ENCODE measurements at places on chromosomes 6 and 20. TPM values are rescaled to one million over a fixed set of nuclear protein-coding genes. Genes with fewer than 3 reads are reported as not detected.

DNA sequence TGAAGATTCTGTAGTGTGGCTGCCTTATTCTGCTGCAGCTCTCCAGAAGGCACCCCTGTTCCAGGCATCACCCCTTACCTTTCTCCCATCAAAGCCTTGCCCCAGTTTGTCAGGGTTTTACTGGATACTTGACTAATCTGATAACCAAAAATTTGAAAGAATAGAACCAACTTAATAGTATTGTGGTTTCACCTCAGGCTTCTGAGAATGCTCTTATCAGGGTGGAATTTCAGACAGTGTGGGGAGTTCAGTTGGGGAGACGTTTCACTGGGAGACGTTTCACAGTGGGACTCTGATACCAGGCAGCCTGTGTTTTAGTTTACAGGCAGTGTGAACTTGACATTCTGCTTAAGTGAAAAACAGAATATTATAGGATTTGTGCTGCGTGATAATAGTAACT, 50.5 kb downstream of the SCAND1 start:
- H3K27ac ChIP-seq, result no peak overlapping the region
- H3K4me3 ChIP-seq, result no peak overlapping the region
- no peak for DNase-seq
- H3K4me1 ChIP-seq, result no peaks in the 10 kb centered on the region
- H3K27me3 ChIP-seq, result no peaks in the 10 kb centered on the region

DNA sequence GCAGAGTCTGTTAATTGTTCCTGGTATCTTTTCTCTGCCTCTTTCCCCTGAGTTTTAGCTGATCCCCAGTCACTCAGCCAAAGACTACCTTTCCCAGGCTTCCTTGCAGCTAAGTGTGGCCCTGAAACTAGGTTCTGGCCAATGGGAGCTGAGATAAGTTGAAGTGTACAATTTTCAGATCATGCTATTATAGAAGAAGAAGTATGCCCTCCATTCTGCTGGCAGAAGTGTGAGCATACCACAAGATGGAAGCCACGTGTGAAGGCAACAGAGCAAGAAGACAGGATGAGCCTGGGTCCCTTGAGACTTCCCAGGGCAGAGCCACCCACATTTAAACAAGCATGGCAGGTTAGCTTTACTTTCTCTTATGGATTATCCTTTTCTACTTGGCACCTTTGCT, 273.2 kb downstream of the HIVEP2 start:
- no peaks in the 10 kb centered on the region for H3K27me3 ChIP-seq
- H3K4me3 ChIP-seq, result no peak overlapping the region
- DNase-seq, result no peak
- no peak overlapping the region for H3K27ac ChIP-seq
- no peaks in the 10 kb centered on the region for H3K4me1 ChIP-seq

DNA sequence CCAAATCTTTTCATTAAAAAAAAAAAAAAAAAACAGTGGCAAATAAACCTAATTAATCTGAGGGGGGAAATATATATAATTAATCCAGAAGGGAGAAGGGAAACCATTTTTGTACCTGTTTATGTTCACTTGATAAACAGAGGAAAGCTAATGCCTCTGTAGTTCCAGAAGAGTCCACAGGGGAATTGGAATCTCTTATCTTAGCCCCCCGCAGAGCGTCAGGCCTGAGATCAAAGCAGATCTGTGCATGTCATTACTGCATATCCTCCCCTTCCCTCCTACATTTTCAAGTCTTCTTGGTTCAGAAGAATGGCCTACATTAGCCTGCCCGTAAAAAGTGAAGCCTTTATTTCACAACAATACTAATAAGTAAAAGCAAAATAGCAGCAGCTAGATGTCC, 157.2 kb downstream of the PTPRT start:
- no peaks in the 10 kb centered on the region for H3K4me1 ChIP-seq
- DNase-seq, result no peak
- no peaks in the 10 kb centered on the region for H3K36me3 ChIP-seq

GRCh38 chr6:31952140-31952805, 6.4 kb downstream of the CFB start:
- peak; percentile 72 for DNase-seq
- H3K4me1 ChIP-seq, result no peaks in the 10 kb centered on the region
- no peak overlapping the region for H3K4me3 ChIP-seq
- H3K27ac ChIP-seq, result no peak overlapping the region
- peaks cover 54% of the 10 kb centered on the region for H3K36me3 ChIP-seq
- no peaks in the 10 kb centered on the region for H3K27me3 ChIP-seq

DNA sequence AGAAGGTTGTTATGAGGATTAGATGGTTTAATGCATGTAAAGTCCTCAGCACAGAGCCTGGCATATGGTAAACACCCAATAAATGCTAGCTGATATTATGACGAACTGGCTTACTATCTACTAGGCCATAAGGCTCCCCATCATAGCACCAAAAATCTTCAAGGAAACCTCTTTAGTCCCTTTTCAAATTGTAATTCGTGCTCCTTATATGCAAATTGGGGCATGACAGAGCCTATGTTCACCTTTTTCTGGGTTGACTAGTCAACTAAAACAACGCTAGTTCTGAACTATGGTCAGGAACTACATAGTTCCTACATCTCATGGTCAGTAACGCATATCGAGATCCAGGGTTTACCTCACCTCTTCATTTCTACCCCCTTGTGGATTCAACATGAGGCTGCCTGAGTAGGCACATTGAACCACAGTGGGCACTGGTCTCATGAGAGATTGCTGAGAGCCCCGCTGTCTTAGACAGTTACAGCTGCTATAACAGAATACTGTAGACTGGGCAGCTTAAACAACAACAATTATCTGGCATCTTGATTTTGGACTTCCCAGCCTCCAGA, 97.2 kb upstream of the TNFAIP3 start:
- no peak overlapping the region for H3K4me3 ChIP-seq
- H3K36me3 ChIP-seq, result no peaks in the 10 kb centered on the region
- no peaks in the 10 kb centered on the region for H3K27me3 ChIP-seq
- no peak overlapping the region for H3K27ac ChIP-seq

GRCh38 chr6:142945049-142945445, at the start of gene HIVEP2:
Gene HIVEP2, minus strand, starts transcription at chr6:142945176. Its CDS starts 170,438 bp downstream, at chr6:142774738.
- H3K27me3 ChIP-seq, result no peaks in the 10 kb centered on the region
- peak within 1 kb of the TSS; percentile 95 for H3K4me3 ChIP-seq
- H3K36me3 ChIP-seq, result no peaks in the 10 kb centered on the region
- peak within 1 kb of the TSS; percentile 98 for H3K27ac ChIP-seq
- peaks cover 11% of the 10 kb centered on the region for H3K4me1 ChIP-seq
- peak; percentile 93 for DNase-seq

DNA sequence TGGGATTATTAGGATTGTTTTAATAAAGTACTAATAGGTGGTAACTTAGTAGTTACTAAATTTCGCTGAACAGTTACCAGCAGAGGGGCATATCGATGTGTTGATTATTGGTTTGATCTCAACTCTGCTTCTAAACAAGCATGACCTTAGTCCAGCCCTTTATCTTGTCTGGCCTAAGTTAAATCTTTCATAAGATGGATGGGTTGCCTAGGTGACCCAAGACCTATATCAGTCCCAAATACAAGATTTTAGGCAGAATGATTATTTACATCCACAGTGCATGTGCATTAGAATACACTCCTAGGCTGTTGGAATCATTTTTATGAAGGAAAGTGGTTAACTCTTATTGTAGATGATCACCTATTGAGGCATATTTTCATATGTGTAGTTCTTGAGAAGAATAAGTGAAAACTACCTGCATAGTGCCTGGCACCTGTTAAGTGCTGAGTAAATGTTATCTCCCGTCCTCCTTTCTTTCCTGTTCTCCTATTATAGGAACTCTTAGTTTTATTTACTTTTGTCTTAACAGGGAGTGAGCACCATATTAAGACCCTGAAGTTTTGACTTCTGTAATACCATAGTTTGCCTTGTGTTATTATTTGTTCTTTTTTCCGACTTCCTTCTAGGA, 1.1 kb downstream of the HSF2 start:
- no peak overlapping the region for H3K4me3 ChIP-seq
- H3K4me1 ChIP-seq, result no peaks in the 10 kb centered on the region
- H3K27ac ChIP-seq, result no peak overlapping the region
- H3K27me3 ChIP-seq, result no peaks in the 10 kb centered on the region
- DNase-seq, result no peak

DNA sequence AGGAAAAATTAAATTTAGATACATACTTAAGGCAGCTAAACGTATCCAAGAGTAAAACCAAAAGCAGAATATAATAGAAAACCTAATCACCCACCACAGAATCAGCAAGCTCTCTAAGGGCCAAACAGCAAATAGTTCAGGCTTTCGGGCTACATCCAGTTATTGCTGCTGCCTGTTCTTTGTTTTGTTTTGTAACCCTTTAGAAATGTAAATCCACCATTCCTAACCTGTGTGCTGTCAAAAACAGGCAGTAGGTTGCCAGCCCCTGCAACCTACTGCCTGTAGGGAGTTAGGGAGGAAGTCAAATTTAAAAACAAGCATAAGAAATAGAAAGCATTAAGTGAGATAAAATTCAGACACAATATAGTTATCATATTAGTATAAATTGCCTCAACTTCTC, 225.9 kb downstream of the PTPRT start:
- H3K4me1 ChIP-seq, result no peaks in the 10 kb centered on the region
- H3K27me3 ChIP-seq, result no peaks in the 10 kb centered on the region
- H3K36me3 ChIP-seq, result no peaks in the 10 kb centered on the region

DNA sequence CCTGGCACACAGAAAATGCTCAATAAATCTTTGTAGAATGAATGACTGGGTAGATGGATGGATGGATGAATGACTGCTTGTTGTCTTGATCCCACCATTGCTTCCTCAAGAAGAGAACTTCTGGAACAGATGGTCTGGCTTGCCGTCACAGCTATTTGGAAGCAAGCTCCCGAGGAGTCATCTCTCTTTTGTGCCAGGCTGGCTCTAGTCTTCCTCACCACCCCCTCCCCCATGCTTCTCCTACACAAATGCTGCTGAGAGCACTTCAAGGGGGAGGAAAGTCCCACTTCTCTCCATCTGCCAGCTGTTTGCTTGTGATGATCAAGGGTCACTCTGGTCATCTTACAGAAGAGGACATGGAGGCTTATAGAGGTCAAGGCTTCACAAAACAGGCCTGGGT, 11.6 kb upstream of the KCNG1 start:
- no peaks in the 10 kb centered on the region for H3K36me3 ChIP-seq
- H3K4me1 ChIP-seq, result no peaks in the 10 kb centered on the region
- no peak overlapping the region for H3K27ac ChIP-seq
- H3K27me3 ChIP-seq, result peaks cover 7% of the 10 kb centered on the region
- no peak overlapping the region for H3K4me3 ChIP-seq

- H3K27ac ChIP-seq, result peak overlapping the region; percentile 86
- DNase-seq, result peak; percentile 13
- H3K36me3 ChIP-seq, result no peaks in the 10 kb centered on the region
- no peak overlapping the region for H3K4me3 ChIP-seq
- H3K4me1 ChIP-seq, result peaks cover 8% of the 10 kb centered on the region
Measured at GRCh38 chr6:163404825-163405265, 9.7 kb upstream of the QKI start.

DNA sequence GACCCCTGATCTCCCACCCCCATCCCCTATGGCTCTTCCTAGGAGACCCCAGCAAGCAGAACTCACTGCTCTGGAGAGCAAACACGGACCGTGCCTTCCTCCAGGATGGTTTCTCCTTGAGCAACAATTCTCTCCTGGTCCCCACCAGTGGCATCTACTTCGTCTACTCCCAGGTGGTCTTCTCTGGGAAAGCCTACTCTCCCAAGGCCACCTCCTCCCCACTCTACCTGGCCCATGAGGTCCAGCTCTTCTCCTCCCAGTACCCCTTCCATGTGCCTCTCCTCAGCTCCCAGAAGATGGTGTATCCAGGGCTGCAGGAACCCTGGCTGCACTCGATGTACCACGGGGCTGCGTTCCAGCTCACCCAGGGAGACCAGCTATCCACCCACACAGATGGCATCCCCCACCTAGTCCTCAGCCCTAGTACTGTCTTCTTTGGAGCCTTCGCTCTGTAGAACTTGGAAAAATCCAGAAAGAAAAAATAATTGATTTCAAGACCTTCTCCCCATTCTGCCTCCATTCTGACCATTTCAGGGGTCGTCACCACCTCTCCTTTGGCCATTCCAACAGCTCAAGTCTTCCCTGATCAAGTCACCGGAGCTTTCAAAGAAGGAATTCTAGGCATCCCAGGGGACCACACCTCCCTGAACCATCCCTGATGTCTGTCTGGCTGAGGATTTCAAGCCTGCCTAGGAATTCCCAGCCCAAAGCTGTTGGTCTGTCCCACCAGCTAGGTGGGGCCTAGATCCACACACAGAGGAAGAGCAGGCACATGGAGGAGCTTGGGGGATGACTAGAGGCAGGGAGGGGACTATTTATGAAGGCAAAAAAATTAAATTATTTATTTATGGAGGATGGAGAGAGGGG, 1.4 kb downstream of the LTA start:
- no peak for DNase-seq
- no peak overlapping the region for H3K4me3 ChIP-seq
- no peaks in the 10 kb centered on the region for H3K27me3 ChIP-seq
- H3K27ac ChIP-seq, result no peak overlapping the region
- H3K4me1 ChIP-seq, result no peaks in the 10 kb centered on the region

The GATA5 gene
- total RNA-seq, result not detected

The KIAA0408 gene
- 1.3 TPM for total RNA-seq

The ECT2L gene
- 0.20 TPM for total RNA-seq
